Stimulated activated CD8-positive, alpha-beta memory T cell treated with anti-CD3 and anti-CD28 coated beads, Interleukin-15, amount 100 ng/mL, for 48 hours (primary cell): ENCODE measurements at places on chromosomes 13 and 19.
A peak's percentile ranks its signal among the peaks of the same experiment; 100 is the strongest.

- no peak for DNase-seq
Observed at GRCh38 chr19:57241176-57241575, 744 bp downstream of the ZNF805 start.

DNA sequence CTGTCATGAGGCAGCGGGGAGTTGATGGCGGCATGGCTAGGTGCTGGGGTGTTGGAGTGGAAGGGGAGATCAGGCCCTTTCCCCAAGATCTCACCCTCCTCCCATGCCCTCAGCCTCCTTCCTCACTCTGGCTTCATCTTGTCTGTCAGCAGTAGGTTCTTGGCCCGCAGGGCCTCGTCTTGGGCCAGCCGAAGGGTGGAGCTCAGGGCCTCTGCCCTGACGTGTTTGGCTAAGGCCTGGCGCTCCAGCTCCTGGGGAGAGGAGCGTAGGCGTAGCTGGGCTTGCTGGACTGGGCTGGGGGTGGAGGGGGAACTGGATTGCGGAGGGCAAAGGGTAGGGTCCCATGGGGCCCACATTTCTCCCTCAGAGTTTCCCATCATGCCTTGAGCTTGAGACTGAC lies 23.2 kb downstream of the TSKS start:
- DNase-seq, result no peak

GRCh38 chr13:76516586-76516985 lies 369.6 kb downstream of the KCTD12 start:
- DNase-seq, result no peak

- peak; percentile 76 for DNase-seq
Observed at GRCh38 chr19:21328885-21329605, at the start of gene ZNF708. Gene ZNF708, minus strand, starts transcription at chr19:21329410. Its CDS starts 198 bp downstream, at chr19:21329212.

GRCh38 chr19:39826311-39826945 lies 7.5 kb downstream of the DYRK1B start:
- no peak for DNase-seq

DNA sequence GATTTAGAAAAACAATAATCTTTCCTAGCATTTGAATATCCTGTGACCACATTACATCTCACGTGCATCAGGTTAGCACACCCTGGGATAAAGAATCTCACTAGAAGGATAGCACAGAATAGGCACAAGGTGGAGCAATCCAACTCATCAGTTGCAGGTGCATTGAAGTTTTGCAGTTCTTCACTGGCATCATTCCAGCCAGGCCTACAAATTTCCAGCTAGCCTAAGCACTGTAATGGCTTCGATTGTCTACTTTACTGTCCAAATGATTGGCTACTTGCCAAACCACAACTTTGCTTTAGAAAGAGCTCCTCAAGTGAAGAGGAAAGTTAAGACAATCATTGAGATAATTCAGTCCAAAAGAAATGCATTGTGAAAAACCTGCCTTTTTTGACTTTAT lies 89.5 kb downstream of the SPRY2 start:
- DNase-seq, result no peak

GRCh38 chr13:111542530-111543341 lies 222.3 kb downstream of the TEX29 start:
- DNase-seq, result no peak

DNA sequence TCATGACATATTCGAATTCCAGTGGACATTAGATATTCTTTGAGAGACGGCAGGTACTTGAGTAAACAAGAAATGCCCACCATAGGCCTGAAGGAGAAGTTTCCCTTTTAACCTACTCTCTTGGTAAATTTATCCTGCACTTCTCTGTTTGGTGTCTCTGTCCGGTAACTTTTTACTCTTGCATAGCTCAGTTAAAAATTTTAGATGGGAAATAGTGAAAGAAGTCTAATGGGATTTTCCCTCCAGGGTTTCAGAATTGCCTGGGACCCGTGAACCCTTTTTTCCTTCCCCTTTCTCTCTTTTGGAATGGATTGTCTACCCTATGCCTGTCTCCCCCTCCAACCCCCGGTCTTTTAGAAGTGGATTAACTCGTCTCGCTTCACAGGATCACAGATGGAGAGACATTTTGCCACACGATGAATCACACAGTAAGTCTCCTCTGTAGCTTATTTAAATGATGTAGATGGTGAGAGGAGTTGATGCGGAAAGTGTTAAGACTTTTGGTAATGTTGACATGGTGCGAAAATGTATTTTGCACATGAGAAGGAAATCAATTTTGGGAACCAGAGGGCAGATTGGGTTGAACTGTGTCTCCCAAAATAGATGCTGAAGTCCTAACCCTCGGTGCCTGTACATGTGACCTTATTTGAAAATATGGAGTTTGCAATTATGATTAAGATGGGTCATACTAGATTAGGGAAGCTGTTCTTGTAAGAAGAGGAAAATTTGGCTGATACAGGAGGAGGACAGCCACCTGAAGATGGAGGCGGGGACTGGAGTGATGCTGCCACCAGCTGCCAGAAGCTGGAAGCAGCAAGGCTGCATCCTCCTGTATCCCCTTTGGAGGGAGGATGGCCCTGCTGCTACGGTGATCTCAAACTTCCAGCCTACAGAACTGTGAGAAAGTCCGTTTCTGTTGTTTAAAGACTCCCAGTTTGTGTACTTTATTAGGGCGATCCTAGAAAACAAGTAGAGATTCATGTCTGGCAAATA lies 711 bp upstream of the MIPEP start:
- no peak for DNase-seq

DNA sequence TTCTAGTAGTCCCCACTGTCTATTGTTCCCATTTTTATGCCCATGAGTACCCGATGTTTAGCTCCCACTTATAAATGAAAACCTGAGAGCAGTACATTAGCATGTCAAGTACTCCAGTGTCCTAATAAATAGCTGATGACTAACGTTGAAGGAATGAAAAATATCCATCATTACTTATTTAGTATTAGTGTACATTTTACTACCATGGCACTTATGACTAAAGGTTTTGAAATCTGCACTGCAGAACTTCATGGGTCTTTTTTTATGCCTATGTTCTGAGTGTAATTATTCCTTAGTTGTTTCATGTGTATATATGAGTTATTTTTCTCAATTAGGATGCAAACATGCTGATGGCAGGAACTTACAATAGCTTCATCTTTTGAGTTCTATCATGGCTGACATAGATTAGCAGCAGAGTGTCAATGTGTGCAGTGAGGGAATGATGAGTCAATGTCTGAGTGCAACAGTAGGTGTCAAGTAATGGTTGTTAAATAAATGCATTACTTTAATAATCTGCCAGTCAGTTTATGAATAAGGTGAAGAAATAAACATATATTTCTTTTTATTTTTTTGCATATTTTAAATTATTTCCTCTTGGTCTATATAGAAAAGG lies 188.4 kb downstream of the ITGBL1 start:
- no peak for DNase-seq

- no peak for DNase-seq
Observed at GRCh38 chr19:55623130-55623529, 1.2 kb downstream of the ZNF784 start.
